ENCODE measurements at places on chromosomes 1 and 21.

GRCh38 chr1:209105701-209106100, 477.8 kb upstream of the CAMK1G start:
- no peak for DNase-seq

DNA sequence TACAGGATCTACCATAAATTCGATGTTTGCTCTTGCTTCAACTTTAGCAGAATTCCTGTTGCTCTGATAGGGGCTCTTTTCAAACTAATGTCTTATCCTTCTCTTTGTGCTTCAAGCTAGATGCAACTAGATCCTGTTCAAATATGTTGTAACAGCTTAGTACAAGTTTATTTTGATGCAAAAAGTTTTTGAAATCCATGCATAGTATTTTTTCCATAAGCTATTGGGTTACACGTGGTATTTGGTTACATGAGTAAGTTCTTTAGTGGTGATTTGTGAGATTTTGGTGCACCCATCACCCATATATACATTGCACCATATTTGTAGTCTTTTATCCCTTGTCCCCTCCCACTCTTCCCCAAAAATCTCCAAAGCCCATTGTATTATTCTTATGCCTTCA, 907.7 kb downstream of the LTN1 start:
- DNase-seq: no peak

GRCh38 chr1:165189913-165190312, 166.6 kb downstream of the LMX1A start:
- no peak for DNase-seq

DNA sequence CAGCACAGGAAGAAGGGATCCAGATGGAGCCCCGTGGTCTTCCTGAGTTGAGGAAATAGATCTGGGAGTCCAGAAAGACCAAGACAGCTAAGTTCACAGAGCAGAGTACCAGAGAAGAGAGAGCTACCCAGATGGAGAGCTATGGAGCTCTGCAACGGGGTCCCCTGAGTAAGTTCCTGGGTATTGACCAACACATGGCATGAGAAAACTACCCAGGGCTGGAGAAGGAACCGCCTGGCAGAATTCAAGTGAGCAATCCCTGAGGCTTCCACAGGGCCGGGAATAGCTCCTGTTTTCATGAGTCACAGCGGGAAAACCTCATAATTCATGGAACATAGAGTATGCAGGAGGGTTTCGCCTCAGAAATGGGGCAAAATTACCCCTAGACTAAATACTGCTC, 19.7 kb downstream of the STPG1 start:
- no peak for DNase-seq

DNA sequence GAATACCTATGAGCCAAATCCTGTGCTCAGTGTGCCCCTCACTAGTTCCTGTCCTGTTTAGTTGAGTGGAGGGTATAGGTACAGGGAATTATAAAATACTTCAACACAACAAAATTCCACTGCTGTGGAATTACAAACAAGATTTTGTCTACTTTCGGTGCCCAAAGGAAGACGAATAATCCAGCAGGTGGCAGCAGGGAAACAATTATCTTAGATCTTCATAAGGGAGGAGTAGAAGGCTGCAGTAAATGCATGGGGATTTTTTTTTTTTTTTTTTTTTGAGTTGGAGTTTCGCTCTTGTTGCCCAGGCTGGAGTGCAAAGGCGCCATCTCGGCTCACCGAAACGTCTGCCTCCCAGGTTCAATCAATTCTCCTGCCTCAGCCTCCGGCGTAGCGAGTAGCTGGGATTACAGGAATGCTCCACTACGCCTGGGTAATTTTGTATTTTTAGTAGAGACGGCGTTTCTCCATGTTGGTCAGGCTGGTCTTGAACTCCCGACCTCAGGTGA, 2.0 kb upstream of the PIP5K1A start:
- peak; percentile 46 for DNase-seq

DNA sequence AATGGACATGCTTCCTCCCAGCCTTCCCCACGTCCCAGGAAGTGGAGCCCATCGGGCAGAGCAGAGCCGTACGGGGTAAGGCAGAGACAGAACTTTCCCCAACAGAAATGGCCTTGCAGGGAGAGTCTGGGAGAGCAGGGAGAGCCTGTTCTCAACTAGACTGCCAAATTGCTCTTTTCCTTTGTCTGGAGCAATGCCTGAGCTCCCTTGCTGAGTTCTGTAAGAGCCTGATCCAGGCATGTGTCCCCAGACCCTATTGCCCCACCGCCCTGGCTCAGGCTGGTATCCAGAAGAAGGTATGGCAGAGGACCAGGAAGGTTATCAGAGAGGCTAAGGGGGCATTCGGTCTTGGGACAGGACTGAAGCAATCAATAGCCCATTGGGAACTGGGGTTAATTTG, 79.9 kb downstream of the TMEM53 start:
- no peak for DNase-seq

GRCh38 chr1:109351457-109351856, 44.6 kb upstream of the MYBPHL start:
- DNase-seq: no peak

GRCh38 chr1:201014816-201015200, 8.7 kb downstream of the KIF21B start:
- DNase-seq: no peak

DNA sequence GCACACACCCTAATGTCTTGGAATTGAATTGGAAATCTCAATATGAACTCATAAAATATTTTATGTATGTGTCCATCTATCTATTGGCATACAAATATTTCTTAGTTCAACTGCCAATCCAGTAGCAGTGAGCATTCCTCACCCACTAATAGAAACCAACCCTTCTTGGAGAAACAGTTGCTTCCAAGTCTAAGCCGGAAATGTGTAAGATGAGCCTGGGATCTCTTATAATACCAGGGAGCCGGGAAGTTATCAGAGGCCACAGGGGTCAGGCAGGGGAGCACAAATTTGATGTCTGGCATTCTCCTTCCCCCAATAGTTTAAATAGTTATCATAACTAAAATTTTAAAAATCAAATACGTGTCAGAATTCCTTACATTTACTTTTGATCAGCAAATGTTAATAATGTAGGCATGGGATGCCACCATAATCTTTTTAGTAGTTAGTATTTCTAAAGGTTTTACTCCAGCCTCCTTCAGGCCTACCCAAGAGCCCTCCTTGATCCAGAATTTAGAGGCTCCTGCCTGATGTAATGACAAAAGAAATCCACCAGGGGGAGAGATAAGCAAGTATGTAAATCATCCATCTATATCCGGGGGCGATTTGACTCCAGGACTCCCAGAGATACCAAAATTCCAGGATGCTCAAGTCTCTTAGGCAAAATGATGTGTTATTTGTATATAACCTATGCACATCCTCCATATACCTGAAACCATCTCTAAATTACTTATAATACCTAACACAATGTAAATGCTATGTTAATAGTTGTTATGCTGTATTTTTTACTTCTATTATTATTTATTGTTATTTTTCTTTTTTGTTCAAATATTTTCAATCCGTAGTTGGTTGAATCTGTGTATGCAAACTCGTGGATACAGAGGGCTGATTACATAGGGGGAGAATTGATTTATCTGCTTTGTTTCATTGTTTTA, 218.7 kb upstream of the COA6 start:
- DNase-seq: peak; percentile 12

DNA sequence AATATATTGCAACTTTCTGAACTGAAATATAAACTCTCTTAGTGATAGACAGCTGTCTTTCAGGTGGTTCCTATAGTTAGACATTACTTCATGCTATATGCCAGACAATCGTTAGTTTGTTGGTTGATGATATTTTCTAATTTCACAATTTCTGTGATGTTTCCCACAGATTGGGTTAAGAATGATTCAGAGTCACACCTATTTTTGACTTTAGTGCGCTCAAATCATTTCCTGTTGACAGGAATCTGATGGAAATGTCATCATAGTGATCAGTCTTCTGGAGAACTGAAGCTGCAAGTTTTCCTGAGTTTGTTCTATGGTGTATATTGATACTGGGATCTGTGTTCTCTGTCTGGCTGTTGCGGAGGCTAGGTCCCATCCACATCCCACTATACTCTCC, 119.7 kb downstream of the C1orf21 start:
- no peak for DNase-seq

- no peak for DNase-seq
These were observed 27.9 kb downstream of the UTP25 start for GRCh38 chr1:209855623-209856022.

DNA sequence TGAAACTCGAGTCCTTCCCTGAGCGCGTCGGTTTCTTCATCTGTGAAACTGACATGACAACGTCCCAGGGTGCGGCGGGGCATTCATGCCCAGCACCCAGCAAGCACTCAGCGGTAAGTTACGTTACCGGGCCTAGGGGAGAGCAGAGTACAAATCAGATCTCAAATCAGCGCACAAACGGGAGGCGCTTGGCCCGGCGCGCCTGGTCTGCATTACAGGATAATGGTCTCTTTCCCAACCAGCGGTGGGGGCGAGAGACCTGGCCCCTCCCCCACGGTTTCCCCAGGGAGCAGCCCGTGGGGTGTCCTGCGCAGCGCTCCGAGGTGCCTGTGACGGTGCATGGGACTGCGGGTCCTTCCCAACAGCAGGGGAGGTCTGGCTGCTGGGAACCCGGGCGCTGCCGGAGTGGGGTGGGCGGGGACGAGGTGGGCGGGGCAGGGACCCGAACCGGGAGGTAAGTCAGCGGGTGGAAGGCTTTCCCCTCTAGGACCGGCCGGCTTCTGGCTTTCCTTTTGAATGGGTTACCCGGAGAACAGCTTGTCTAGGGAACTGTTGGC, 1.0 kb downstream of the TMEM51 start:
- no peak for DNase-seq

DNA sequence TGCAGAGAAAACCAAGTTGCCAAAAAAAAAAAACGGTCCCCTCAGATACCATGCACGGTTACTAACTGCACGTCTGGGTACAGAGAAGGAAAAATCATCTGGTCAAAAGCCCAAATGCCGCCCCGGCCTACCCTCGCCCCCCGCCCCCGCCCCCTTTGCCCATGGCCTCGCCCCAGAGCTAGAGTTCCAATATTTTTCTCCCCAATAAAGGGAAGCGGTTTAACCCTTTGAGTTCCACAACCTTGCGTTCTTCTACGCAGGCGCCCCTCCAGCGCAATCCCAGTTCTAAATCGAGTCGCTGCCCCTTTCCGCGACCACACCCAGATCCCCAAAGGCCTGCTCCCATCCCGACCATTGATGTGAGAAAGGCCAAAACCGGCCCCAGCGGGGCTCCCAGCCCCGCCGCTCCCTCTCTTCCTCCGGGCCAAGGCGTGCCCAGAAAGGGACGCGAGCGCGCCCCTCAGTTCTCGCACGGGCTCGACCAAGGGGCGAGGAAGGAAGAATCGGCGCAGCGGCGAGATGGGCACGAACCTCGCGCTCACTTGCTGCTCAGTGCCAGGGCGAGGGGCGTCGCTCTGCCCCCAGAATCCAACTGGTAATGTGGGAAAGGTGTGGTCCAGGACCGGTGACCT, 797 bp downstream of the WDR47 start:
- peak; percentile 52 for DNase-seq

GRCh38 chr1:36573445-36573844, 90.7 kb upstream of the CSF3R start:
- no peak for DNase-seq

GRCh38 chr1:23984417-23985186, 4.5 kb upstream of the SRSF10 start:
- no peak for DNase-seq

DNA sequence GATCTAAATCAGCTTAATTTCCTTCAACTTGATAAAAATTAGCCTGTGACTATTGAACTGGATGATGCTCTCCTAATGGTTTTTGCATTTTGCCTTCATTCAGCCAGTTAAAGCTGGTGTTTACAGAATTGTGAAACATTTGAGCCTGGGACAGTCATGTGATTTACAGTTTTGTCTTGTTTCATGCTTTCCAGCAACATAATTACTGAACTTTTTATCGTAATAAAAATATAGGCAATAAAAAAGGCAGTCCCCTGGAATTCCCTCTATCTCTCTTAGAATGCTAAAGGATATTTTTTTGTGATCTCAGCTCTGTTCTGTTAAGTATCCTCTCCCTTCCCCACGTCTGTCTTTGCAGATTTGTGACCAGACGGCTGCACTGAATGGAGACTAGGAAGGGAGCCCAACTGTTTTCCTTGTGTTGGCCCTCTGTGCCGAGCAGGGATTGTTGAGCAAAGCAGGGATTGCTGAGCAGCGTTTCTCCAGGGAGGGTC, 70.3 kb upstream of the RGL1 start:
- no peak for DNase-seq

- no peak for DNase-seq
These were observed 5.7 kb downstream of the TAL1 start for GRCh38 chr1:47226121-47226838.

- DNase-seq: no peak
These were observed 450.3 kb upstream of the ZP4 start for GRCh38 chr1:238340989-238341388.

DNA sequence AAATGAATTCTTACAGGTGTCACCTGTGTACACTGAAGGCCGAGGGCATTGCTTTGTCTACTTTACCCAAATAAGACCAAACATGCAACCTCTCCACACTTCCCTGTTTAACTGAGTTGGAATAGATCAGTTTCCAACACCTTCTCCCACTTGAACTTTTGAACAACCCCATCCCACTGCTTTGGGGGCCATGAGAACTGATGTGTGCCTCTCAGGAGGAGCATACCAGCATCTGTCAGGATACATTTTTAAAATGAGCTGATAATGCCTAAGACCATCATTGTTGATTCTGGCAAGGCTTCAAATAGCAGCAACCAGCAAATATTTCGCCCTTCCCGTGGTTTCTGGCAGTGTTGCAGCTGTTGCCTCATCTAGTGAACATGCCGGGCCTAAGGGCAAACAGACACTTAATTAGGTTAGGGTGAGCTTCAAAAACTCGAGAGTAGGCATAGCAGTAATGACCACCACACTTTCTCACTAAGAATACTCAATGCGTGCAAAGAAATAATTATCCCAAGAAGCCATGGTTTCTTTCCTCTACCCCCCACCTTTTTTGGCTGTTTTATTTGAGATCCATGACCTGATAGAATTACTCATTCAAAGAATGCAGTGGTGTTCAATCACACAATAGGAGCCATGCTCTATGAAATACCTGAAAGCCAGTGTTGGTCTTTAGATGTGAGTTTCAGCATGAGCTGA, 63.7 kb downstream of the MAP10 start:
- no peak for DNase-seq

- peak; percentile 90 for DNase-seq
These were observed 602 bp downstream of the SH3BGRL3 start for GRCh38 chr1:26280333-26281042.

DNA sequence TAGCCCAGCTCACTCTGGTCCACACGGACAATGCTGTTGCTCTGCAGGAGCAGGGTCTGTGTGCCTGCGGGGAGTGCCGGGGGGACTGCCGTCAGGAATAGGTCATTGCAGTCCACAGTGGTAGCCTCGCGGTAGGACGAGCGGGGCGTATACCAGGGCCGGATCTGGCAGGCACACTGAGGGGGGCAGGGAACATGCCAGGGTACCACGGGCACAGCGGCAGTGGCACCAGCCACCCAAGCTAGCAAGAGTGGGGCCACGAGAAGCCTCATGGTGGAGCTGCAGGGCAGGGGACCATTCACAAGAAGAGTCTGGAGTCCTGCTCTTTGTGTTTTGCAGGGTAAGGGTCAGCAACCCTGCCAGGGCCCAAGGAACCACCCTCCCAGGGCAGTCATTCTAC, 65.8 kb downstream of the LRRN2 start:
- no peak for DNase-seq

GRCh38 chr1:113949007-113949406, 19.9 kb downstream of the HIPK1 start:
- DNase-seq: no peak

- no peak for DNase-seq
These were observed 27.9 kb upstream of the PRRC2C start for GRCh38 chr1:171457412-171457811.

Data from CMK (cell line).